ENCODE measurements at places on chromosomes 5 and 9.

- no peak for DNase-seq
These were observed 114.8 kb downstream of the HSD17B3 start for GRCh38 chr9:96187151-96187555.

DNA sequence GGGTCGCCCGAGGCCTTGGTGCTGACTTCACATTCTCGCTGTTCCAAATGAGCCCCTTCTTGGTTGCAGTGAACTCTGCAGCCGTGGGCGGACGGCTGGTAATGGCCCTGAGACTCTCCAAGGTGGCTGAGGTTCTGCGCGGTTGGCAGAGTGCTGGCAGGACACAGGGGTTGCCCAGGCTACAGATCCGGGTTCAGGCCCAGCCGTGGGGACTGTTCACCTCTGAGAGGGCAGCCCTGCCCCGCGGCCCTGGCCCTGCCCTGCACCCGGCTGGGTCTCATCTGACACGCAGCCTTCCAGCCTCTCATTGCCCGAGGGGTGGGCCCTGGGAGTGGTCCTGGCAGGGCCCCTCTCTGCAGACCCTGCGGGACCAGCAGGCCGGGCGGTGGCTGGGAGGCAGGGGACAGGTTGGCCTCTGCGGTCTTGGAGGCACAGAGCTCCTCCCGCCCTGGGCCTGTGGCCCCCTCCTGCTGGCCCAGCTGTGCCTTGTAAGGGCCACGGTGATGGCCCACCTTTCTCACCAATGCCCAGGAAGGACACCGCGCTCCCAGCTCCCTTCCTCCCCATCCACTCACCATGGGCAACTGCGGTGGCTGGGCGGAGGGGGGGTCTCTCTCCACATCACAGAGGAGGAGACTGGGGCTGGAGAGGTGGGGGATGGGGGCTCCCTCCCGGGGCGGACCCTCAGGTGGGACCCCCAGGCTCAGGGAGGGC lies 51.6 kb downstream of the AHRR start:
- DNase-seq, result no peak

- no peak for DNase-seq
These were observed 145.0 kb upstream of the COL5A1 start for GRCh38 chr9:134496413-134497282.

DNA sequence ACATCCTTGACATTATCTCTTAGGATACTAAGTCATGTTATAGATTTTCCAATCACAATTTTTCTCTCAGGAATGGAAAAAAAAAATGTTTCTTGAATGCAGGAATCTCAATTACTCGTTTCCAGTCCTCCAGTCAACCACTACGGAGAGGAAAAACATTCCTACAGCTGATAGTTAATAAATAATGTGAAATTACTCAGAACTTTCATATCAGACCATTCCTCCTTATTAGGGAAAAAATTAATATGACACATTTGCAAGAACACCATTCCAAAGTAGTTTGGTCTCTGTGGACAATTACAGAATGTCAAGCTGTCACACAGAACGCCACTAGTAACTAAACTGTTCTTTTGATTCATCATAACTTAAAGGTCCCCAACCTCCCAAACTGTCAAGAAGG lies 31.5 kb downstream of the MED27 start:
- DNase-seq, result no peak

DNA sequence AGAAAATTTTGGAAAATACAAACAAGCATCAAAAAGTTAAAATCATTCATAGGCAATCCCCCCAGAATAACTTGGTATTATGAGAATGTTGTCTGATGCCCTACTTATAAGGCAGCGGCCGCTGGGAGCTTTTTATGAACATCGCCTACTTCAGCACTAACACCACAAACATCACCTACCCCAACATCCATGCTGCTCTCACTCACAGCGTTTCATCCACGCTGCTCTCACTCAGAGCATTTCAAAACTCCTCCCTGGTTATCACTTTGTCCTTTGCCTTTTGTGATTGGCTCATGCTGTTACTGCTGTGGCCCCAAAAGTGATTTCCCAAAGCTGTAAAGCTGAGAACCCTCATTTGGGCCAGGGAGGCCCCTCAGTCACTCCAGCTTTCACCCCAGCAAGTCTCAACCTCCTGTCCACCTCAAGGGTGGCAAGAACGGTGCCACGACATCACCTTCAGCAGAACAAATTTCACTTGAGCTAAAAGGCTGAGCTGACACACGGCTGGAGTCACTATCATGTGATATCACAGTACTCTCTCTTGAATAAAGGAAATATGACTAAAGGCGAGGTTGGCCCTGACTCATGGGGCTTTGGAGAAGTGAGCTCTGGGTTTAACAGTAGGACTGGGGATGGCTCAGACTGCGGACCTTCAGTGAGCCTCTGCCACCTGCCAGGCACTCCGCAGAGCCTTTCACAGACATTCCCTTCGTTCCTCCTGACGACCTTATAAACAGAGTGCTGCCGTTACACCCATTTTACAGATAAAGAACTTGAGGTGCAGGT lies 25.2 kb downstream of the SHC3 start:
- no peak for DNase-seq

DNA sequence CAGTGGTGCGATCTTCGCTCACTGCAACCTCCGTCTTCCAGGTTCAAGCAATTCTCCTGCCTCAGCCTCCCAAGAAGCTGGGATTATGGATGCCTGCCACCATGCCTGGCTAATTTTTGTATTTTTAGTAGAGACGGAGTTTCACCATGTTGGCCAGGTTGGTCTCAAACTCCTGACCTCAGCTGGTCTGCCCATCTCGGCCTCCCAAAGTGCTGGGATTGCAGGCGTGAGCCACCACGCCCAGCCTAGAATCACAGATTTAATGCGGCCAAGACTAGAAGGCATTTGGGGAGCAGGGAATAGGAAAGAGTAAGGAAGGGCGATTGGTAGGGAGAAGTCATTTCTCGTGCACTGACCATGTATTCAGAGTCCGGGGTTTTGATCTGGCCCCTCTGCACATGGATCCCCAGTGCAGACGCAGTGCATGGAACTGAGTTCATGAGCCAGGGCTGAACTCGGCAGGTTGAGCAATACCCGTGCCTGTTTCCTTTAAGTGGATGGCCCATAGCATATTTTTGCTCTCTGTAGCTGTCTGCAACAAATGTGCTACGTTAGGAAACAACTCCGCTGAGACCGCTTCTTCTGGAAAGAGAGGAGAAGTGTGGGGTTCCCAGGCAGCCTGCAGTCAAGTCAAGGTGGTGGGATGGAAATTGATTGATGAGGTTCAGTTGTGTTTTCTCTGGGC lies 3.4 kb upstream of the HMCN2 start:
- no peak for DNase-seq

GRCh38 chr5:158170060-158170459 lies 311.1 kb upstream of the CLINT1 start:
- DNase-seq, result no peak

GRCh38 chr5:172486912-172487311 lies 32.6 kb upstream of the SH3PXD2B start:
- no peak for DNase-seq

GRCh38 chr5:79582186-79582585 lies 30.1 kb upstream of the TENT2 start:
- DNase-seq, result no peak

DNA sequence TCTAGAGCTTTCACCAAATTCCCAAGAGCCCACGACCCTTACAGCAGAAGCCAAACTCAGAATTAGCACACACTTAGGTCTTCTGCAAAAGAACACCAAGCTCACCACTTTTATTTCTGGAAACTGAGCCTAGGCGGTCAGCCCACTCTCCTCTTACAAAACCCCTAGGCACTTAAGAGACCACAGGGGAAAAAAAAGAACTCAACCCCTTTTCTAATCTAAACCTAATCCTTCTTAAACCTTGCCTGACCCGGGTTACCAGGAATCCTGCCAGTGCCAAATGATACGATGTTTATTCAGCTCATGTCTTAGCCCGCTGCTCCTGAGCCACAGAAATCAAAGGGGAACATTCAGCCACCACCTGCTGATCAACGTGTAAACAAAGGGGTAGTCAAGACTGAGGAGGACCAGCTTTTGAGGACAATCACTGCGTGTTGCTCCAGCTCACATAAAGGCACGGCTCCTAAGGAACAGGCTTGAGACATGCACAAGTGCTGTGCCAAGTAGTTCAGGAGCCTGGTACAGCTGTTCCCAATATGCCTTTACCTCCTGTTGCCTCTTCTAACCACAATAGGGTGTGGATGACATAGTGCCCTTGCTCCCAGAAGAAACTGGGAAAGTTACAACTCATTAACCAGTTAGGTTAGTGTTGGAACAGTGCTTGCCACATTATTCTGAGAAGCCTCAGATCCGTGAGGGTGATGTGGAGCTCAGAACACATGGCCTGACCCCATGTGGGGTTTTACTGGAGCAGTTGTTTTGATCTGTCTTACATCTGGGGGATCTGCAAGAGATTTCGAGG lies 49.3 kb downstream of the ZFAND5 start:
- no peak for DNase-seq

DNA sequence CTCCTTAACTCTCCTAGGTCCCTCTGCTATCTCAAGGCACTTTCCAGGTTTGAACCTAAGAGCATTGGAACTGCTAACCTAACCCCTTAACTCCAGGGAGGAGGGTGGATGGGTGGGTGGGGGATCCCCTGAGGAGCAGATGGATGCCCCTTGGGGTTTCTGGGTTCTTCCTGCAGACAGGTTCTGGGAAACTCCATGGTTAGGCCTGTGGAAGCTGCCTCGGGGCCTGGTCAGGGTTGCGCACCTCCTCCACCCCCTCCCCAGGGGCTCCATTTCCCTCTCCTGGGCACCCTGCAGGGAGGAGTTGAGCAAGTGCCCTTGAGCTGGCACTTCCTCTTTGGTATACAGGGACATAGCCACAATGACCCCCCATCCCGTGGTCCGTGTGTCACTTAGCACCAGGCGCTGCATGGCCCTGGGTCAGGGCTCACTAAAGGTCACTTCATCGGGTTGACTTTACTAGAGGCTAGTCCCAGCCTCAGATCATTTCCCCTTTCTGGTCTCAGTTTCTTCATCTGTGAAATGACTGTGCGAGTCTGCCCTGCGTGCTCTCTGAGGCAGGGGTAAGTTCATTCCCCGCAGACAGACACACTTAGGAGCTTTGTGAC lies 16.0 kb downstream of the CXXC5 start:
- DNase-seq, result no peak

- DNase-seq, result no peak
These were observed 14.3 kb upstream of the GPX3 start for GRCh38 chr5:151005950-151006576.

- no peak for DNase-seq
These were observed 3.0 kb upstream of the PROB1 start for GRCh38 chr5:139397921-139398320.

DNA sequence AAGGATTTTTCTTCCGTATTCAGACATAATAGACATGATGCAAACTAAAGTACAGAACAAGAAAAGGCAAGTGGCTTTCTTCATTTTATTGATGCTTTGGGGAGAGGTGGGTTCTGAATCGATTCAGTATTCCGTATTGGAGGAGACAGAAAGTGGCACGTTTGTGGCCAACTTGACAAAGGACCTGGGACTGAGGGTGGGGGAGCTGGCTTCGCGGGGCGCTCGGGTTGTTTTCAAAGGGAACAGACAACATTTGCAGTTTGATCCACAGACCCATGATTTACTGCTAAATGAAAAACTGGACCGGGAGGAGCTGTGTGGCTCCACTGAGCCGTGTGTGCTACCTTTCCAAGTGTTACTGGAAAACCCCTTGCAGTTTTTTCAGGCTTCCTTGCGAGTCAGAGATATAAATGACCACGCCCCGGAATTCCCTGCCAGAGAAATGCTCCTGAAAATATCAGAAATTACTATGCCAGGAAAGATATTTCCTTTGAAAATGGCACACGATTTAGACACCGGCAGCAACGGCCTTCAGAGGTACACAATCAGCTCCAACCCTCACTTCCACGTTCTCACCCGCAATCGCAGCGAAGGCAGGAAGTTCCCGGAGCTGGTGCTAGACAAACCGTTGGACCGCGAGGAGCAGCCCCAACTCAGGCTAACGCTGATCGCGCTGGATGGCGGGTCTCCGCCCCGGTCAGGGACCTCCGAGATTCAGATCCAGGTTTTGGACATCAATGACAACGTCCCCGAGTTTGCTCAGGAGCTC lies 551 bp downstream of the PCDHB6 start:
- no peak for DNase-seq

- no peak for DNase-seq
These were observed 31.7 kb downstream of the CEP72 start for GRCh38 chr5:643811-644271.

GRCh38 chr9:101032426-101032825 lies 3.9 kb downstream of the PLPPR1 start:
- DNase-seq, result no peak

GRCh38 chr5:1270426-1270825 lies 24.4 kb downstream of the TERT start:
- no peak for DNase-seq

DNA sequence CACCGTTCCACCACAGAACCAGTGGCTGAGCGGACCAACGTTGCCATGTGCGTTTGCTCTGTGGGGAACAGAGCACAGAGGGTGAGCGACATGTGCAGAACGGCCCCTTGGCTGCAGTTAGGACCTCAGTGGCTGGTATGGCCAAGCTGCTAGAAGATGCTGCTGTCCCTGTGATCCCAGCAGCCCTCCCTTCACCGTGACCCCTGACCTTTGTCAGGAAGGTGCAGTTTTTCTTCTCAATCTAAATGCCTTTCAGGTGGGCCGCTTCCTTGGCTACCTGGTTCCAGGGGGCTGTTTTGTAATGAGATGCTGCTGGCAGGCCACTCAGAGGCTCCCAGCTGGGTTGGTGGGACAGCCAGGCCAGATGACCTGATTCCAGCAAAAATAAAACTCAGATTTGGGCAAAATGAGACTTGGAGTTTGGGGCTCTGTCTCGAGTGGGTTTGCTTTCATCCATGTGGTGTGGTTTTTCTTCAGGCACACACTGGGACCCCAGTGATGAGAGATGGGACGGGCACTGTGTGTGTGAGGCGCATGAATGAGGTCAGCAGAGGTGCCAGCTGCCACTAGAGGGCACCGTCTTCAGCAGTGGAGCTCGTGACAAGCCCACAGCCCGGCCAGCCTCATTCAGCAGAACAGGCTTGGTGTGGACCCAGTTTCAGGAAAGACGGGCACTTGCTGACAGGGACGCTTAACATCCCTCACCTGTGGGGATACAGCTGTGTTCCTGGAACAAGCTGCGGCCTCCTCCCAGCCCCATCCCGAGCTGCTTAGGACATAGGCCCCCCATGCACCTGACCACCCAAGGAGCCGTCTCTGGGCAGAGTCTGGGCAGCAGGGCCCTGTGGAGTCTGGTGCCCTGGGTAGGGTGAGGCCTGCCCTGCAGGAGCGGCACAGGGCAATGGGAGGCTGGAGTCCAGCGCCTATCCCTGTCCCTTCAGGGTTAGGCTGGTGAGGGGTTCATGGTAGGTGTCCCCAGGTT lies 4.1 kb downstream of the MRPS2 start:
- peak; percentile 57 for DNase-seq

- DNase-seq, result no peak
These were observed 97.3 kb upstream of the PANK3 start for GRCh38 chr5:168676501-168676900.

DNA sequence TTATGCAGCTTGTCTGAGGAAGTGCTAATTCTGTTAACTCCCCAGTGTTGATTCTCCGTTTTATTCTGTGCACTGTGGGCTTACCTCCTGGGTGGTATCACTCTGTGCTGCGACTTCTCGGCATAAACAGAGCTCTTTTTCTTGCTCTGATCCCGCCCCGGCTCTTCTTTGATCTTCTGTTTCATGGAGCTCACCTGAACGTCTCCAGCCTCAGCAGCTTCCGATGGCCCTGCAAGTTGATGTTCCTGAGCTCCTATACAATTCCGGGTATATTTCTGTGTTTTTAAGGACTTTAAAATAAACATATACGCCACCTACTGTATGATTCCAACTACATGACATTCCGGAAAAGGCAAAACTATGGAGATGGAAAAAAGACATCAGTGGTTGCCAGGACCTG lies 110.8 kb downstream of the TENT4A start:
- DNase-seq, result no peak

Data from stimulated activated CD4-positive, alpha-beta T cell treated with anti-CD3 and anti-CD28 coated beads, Interleukin-4, amount 100 ng/mL, for 4 hours (primary cell).